Non-pigmented ciliary epithelial cell (primary cell): ENCODE measurements at places on chromosomes 1 and 21.

DNA sequence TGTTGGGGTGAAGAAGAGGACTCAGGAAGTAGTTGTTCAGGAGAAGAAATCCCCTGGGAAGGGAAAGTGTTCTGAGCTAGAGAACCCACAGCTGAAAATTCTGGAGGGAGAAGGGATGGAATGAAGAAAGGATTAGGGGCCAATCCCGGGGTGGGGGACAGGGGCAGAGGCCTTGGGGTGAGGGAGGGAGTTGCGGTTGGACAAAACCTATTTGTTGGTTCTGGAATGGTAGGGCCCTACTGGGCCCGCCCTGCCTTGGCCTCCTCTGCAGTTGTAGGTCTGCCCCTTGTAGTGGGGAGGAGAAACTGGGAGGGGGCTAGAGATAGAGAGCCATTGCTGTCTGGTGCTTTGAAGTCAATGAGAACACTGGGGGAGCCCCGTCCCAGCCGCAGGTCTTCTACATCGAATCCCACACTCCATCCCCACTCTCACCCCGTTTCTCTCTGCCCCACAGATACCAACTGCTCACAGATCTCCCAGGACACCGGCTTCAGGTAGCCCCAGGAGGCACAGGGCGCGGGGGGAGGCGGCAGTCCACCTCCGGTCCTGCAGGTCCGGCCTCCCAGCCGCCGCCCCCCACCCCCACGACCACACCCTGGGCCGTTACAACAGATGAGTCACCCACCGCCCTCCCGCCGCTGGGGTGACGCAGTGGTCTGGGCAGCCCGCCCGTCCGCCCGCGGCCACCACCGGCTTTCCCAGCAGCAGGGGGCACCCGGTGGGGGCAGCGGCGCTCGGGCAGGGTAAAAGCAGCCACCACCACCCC lies 1.1 kb downstream of the TAGLN2 start:
- no peak for DNase-seq

- no peak for DNase-seq
These were observed at the start of gene CLCNKB for GRCh38 chr1:16043521-16043920. TSS of gene CLCNKB (plus strand) at chr1:16043782. CDS start at chr1:16044493, 711 bp downstream.

DNA sequence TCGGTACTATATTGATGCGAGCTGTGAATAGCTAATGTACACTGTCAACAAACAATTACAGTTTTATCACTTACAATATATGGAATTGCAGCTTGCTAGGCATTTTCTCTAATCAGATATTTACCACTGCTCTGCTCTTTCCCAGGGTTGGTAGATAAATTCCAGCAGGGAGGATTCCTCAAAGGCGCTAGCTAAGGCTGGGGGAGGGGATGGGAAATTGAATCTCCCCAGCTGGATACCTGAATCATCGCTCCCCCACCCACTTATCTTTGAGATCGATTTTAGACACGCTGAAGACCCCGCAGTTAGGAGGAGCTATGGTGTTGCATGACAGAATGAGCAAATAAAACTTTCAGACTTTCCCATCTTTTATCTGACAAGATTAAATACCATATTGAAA lies 127.2 kb downstream of the CSMD2 start:
- no peak for DNase-seq

DNA sequence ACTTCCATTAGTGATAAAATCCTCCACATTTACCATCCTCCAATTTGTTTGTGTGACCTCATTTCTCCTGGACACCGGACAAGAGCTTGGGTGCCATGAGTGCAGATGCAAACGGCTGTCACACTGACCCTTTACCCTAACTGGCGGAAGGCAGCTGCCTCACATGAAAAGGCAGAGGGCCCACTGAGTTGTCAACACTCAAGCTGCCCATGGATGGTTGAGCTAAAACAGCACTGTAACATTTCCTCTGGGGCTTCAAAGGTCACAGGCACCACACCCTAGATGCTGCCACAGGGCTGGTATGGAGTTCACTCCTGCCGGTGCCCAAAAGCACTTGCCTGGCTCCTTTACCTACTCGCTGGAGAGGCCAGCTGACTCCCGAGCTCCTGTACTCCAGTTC lies 653.4 kb downstream of the KCNT2 start:
- no peak for DNase-seq

DNA sequence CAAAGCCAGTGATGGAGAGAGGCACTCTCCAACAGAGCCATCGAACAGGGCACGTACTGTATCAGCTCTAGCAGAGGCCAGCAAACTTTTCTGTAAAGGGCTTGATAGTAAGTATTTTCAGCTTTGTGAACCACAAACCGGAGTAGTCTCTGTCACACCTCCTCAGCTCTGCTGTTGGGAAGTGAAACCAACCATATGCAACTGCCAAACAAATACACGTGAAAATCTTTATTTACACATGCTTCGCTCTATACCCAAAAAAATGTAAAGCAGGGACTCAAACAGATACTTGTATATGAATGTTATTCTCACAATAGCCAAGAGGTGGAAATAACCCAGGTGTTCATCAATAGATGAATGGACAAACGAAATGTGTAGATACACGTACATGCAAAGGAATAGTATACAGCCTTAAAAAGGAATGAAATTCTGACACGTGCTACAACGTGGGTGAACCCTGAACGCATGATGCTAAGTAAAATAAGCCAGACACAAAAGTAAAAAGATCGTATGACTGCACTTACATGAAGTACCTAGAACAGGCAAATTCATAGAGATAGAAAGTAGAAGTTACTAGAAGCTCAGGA lies 39.0 kb downstream of the SETD4 start:
- no peak for DNase-seq

- no peak for DNase-seq
These were observed 15.6 kb downstream of the SLC66A1 start for GRCh38 chr1:19327736-19328135.

- DNase-seq = no peak
These were observed 158.1 kb upstream of the COA6 start for GRCh38 chr1:234214911-234215892.

DNA sequence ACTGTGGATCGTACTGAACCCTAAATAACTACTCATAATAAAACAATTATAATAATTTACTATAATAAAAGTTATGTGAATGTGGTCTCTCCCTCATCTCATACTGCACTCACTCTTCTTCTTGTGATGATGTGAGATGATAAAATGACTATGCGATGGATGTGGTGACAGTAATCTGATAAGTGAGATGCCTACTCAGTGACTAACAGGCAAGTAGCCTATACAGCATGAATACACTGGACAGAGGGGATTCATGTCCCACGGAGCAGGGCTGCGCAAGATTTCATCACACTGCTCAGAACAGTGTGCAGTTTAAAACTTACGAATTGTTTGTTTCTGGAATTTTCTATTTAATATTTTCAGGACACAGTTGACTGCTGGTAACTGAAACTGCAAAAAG lies 304.0 kb downstream of the DUSP10 start:
- DNase-seq = peak; percentile 90
